ENCODE measurements at places on chromosomes 16 and 17. TPM values are rescaled to one million over a fixed set of nuclear protein-coding genes. Genes with fewer than 3 reads are reported as not detected.

Gene PIRT
- polyA plus RNA-seq: 0.05 TPM

GRCh38 chr16:49576173-49576494 lies 202.5 kb downstream of the C16orf78 start:
- no peak overlapping the region for H3K27ac ChIP-seq
- no peaks in the 10 kb centered on the region for H3K36me3 ChIP-seq
- peaks cover 12% of the 10 kb centered on the region for H3K4me1 ChIP-seq
- no peak overlapping the region for H3K4me3 ChIP-seq
- H3K27me3 ChIP-seq: no peaks in the 10 kb centered on the region
- DNase-seq: no peak

Gene PRSS36
- 4.3 TPM for polyA plus RNA-seq

Gene CTRB2
- polyA plus RNA-seq: 0.59 TPM

DNA sequence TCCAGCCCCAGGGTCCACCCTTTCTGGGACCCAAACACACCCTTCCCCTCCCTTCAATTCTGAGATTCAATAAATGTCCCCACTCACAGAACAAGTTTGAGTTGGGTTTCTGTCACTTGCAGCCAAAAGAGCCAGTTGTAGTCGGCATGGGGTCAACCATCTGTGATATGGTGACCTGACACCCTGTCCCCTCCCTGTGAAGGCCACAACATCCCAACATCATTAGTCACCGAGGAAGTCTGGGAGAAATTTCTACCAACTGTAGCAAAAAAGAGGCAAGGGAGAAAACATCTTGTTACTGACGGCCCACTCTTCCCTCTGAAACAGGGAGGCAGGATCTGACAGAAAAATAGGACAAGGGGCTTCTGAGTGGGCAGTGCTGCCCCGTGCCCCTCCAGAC lies 638 bp upstream of the LYZL6 start:
- no peak overlapping the region for H3K27ac ChIP-seq
- H3K4me3 ChIP-seq: no peak overlapping the region
- H3K27me3 ChIP-seq: no peaks in the 10 kb centered on the region
- no peak for DNase-seq
- H3K4me1 ChIP-seq: no peaks in the 10 kb centered on the region

Gene CFAP97D1
- 0.11 TPM for polyA plus RNA-seq

Measured in thymus (tissue), 14 donors.